Epithelial cell of proximal tubule (primary cell): ENCODE measurements at places on chromosomes 11 and 22. TPM values are rescaled to one million over a fixed set of nuclear protein-coding genes. Genes with fewer than 3 reads are reported as not detected.

The POTEH gene
- not detected in 2 replicates for total RNA-seq

The CARNS1 gene
- total RNA-seq: 0.07 and 0.23 TPM in 2 replicates

- DNase-seq: no peak
Measured at GRCh38 chr11:69817265-69818230, 1.7 kb downstream of the FGF3 start.

GRCh38 chr22:31154975-31155374, 5.0 kb upstream of the RNF185 start:
- no peak for DNase-seq

DNA sequence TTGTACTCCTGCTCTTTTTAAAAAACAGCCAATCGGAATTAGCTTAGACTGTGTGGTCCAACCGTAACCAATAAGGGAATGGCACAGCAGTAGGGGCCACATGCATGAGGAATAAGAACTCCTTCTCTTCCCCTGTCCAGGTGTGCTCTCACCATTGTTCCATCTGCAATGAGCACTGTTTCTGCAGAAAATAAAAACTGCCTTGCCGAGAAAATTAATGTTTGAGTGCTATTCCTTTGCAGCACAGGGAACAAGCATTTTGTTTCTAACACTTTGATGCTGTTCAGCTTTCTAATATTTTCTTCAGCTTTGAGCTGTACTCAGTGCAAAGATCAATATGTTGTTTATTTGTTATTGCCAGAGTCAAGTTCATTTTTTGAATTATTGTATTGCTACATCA, 57.9 kb downstream of the PIWIL3 start:
- DNase-seq: no peak
